Ureter (tissue), 1 donor: ENCODE measurements at places on chromosomes 2 and 18. TPM values are rescaled to one million over a fixed set of nuclear protein-coding genes. Genes with fewer than 3 reads are reported as not detected.

KCNG3 gene
- total RNA-seq = not detected

NEB gene
- 2.5 TPM for total RNA-seq

RTN4 gene
- total RNA-seq = 337 TPM

EFR3B gene
- total RNA-seq = 1.0 TPM

REG3A gene
- total RNA-seq = not detected

SERPINB13 gene
- total RNA-seq = not detected

ANKRD62 gene
- not detected for total RNA-seq

EGR4 gene
- not detected for total RNA-seq

KLHL41 gene
- total RNA-seq = 1.1 TPM

CXCR1 gene
- total RNA-seq = not detected

POTEC gene
- total RNA-seq = not detected

DNA sequence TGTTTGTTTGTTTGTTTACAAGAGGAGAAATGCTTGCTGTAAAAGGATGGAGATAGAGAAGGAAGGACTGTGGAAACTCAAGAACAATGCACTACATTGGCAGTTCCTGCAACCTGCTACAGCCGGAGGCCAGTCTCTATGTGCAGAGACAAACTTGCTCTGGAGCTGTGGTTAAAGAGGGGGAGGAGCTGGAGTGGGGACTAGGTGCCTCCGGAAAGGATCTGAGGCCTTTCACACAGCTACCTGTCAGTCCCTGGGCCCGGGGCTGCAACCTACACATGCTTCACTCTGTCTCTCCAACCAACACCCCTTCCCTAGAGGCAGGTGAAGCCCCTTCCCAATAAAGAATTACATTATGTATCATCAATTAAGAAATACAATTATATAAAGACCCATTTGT, 1234.0 kb upstream of the ZEB2 start:
- DNase-seq = no peak

DNA sequence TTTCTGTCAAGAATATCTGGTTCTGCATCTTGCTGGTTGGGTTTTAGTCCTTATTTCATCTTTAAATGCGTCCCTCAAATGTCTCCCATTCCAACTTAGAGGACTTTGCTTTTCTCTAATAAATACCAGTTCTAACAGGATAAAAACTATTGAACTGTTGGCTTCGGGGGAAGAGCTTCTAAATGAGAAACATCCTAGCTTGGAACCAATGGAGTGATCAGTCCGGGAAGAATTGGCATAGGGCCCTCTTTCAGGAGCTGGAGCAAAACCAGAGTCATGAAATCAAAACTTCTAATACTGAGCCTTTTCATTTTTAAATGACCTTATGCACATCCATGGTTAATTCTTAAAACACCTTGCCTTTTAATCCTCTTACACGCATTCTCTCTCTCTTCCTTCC, 401.6 kb upstream of the SMIM21 start:
- DNase-seq = no peak

DNA sequence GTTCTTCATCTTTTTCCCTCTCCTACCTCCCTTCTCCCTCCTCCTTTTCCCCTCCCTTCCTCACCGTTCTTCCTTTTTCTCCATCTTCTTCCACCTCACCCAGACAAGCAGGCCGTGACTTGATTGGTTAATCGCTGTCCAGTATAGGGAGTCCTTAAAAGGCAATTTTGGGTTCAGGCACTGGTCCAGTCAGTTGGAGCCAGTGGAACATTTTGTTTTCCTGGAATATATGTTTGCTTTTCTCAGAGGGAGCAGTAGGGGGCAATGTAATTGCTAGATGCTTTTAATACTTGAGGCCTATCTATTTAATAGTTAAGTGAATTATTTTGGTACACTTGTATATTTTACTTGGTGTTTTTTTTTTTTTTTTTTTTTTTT, 15.0 kb downstream of the ELAC1 start:
- no peak for DNase-seq

- no peak for DNase-seq
Observed at GRCh38 chr2:26536371-26537068, 58.6 kb upstream of the OTOF start.

DNA sequence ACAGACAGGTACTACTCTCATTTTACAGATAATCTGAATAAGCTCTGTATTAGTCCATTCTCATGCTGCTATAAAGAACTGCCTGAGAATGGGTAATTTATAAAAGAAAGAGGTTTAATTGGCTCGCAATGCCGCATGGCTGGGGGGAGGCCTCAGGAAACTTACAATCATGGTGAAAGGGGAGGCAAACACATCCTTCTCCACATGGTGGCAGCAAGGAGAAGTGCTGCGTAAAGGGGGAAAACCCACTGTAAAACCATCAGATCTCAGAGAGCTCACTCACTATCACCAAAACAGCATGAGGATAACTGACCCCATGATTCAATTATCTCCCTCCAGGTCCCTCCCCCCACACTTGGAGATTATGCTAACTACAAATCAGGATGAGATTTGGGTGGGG, 254.4 kb downstream of the KCNE4 start:
- no peak for DNase-seq

- DNase-seq = peak; percentile 85
Observed at GRCh38 chr18:54828281-54828881, at the start of gene RAB27B. TSS of gene RAB27B (plus strand) at chr18:54828477. CDS start at chr18:54877586, 49,109 bp downstream.

DNA sequence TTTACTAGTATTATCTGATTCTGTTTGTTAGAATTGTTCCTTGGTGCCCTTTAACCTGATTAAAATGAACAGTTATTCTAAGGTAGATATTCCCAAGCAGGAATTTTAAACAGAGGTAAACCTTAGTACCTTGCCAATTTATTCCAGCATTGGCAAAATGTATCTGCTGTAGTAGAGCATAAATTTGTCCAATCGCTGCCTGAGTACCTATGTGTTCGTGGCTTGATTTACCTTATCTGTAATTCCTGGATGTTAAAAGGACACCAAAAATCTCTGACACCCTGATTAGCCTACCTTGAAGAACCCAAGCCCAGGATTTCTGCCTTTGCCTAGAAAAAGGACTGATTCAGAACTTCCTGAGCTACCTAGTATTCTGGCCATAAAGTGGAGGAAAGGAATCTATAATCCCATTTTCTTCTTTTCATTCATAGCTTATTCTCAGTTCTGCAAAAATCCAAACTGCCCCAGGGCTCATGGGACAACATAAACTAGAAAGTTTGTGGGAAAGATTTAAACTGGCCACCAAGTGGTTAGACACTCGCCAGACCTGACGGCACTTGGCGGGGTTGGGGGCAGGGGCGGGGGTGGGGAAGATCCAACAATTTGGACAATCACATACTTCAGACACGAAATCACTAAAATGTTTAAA, 16.2 kb upstream of the ZCCHC2 start:
- no peak for DNase-seq

- DNase-seq = no peak
Observed at GRCh38 chr2:108616318-108616717, 82.0 kb downstream of the LIMS1 start.

GRCh38 chr18:11880586-11881304, 27.4 kb downstream of the MPPE1 start:
- no peak for DNase-seq

DNA sequence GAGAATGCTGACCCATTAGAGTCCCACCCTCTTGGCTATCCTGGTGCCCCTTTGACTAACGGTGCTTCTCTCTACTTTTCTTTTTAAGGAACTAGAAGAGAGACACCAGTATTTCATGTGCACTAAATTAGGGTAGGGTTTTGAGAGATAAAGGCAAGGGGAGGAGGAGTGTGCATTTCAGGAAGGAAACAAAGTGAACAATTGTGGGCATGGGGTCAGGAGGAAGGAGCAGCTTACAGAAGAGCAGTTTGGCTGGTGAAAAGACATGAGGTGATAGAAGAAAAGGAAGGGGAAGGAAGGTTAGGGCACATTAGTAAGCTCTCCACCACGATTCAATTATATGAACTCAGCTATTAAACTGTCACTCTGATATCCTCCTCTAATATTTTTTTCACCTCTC, 105.8 kb upstream of the CTAGE1 start:
- DNase-seq = no peak

DNA sequence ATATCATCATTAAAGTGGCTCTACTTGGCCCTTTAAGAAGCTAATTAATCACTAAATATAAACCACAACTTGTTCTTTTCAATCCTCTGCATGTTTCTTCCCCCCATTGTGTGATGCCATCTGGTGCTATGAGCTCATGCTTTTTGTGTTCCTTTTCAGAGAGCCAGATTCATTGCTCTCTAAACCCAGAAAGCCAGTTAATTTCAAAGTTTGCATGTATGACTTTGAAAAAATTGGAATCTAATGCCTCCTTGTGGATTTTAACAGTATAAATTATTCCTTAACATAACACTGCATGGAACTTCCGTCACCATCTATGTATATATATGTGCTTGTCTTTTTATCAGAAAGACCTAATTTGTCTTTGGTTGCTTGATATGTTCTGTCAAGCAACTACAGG, 31.1 kb downstream of the TMEM178A start:
- DNase-seq = no peak

GRCh38 chr18:37546651-37547050, 18.9 kb downstream of the CELF4 start:
- no peak for DNase-seq

- DNase-seq = no peak
Observed at GRCh38 chr2:232324778-232325177, 53.8 kb upstream of the ALPP start.

- no peak for DNase-seq
Observed at GRCh38 chr18:28177828-28178635, 1.1 kb upstream of the CDH2 start.

DNA sequence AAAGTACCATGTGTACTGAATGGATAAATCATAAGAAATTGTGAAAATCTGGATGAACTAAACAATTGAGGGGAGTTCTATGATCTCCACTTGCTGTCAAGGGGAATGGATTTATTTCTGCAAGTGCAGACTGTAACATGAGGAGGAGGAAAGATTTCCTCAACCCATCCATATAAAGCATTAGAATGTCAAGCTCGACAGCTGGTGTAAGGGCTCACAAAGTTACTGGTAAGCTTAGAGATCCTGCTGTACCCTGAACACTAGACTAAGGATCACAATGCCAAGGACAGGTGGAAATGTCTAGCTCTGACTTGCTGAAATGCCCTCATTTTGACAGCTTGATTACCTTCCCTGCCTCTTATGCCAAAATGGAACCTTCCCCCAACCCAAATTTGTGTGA, 125.3 kb downstream of the TCF4 start:
- DNase-seq = no peak

DNA sequence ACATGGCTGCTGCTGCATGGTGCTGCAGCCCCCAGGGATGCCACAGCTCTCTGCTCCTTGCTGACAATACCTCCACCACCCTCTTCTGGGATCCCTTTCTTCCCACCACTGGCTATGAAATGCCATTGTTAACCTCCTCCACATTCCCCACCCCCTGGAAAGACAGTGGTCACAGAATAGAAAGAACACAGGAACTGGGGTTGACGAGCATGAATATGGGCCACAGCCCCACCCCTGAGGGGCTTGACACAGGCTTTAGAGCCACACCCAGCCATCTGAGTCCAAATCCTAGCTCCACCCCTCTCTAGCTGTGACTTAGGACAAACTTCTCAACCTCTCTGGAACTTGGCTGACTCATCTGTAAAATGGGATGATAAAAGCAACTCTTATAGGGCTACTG, 47.3 kb downstream of the TMEM163 start:
- no peak for DNase-seq

DNA sequence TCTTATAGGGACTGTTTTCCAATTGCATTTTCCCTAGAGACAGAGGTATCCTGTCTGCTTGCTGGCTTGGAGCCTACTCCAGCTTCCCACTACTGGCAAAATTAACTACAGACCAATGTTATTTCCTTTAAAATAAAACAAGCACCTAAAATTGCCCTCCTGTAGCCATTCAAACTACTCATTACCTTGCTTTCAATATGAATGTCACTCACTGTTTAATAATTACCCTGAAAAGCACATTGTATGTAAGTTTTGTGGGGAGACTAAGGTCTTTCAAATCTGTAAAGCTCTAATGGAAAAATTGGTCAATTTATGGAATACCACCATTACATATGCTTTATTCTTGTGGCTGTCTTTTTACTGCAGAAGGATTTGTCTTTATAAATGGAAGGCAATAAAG, 87.3 kb downstream of the DOCK10 start:
- no peak for DNase-seq

- DNase-seq = no peak
Observed at GRCh38 chr2:43402002-43402401, 175.6 kb upstream of the ZFP36L2 start.

DNA sequence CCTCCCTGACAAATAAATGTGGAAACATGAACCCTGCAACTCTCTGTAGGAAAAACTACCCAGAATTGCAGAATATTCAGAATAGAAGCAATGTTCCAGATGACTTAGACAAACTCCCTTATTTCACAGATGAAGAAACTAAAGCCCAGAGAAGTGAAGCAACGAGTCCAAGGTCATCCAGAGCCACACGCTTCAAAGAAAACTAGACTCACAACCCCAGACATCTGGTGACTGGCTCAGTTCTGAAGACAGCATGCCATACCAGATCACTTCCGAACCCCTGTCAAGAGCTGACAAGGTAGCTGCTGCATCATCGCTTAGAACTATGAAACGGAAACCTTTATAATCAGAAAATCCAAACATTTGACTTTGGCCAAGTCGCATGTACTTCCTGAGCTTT, 101.3 kb downstream of the PID1 start:
- DNase-seq = no peak

DNA sequence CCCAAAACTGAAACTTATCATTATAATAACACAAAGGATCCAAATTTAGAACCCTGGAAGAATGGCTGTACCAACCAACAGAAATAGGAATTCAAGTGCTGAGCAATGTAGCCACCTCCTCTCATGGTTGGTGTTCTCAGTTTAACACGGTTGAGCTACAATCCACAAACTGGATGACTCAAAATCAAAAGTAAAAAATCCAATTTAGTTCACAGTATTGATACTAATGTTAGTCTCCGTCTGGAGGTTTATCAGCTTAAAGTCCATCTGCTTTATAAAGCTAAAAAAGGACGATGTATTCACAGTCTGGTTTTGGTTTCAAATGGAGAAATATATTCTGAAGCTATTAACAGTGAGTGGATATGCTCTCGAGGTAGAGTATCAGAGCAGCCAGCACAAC, 40.5 kb downstream of the CNTNAP5 start:
- no peak for DNase-seq

DNA sequence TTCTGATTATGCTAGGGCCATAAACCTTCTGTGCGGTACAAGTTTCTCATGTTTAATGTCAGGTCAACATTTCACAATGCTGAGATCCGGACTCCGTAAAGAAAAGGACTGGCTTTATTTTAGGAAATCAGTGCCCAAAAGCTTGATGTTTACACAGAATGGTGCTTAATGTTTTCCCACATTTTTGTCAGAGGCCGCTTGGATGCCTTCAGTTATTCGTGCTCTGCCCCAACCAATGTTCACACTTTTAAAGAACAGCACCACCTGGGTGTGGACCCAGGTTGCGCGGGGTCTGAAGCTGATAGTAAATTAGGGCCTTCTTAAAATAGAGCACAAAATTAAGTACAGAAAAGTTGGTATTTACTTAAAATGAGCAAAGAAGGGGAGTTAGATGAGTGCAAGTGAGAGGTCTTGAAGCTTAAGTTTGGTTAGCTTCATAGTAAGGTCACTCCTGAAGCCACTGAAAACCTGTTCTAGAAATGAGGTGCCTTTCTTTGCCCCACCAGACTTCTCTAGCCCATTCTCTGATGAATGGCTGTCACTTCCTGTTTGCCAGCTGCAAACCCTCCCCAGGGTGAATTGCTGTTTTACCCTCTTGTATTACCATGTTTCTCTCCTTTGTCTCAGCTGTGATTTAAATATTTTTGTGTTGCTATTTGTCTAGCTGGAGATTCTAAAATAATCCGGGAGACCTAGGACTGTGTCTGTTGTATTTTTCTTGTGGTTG, 20.5 kb downstream of the SLC3A1 start:
- DNase-seq = no peak
